Osteoblast (primary cell): ENCODE measurements at places on chromosomes 12 and 14. TPM values are rescaled to one million over a fixed set of nuclear protein-coding genes. Genes with fewer than 3 reads are reported as not detected.

- H3K27me3 ChIP-seq: no peaks in the 10 kb centered on the region
- no peak overlapping the region for H3K27ac ChIP-seq
- no peak for DNase-seq
- peaks cover 36% of the 10 kb centered on the region for H3K4me1 ChIP-seq
- no peaks in the 10 kb centered on the region for H3K36me3 ChIP-seq
Observed at GRCh38 chr14:92651758-92652406, 96.5 kb downstream of the LGMN start.

- no peaks in the 10 kb centered on the region for H3K27me3 ChIP-seq
- no peaks in the 10 kb centered on the region for H3K4me1 ChIP-seq
- H3K27ac ChIP-seq: no peak overlapping the region
- no peak overlapping the region for H3K4me3 ChIP-seq
- peak; percentile 62 for DNase-seq
Observed at GRCh38 chr14:103836976-103837725, 10.2 kb downstream of the PPP1R13B start.

The KRT72 gene
- total RNA-seq: not detected in 2 replicates

DNA sequence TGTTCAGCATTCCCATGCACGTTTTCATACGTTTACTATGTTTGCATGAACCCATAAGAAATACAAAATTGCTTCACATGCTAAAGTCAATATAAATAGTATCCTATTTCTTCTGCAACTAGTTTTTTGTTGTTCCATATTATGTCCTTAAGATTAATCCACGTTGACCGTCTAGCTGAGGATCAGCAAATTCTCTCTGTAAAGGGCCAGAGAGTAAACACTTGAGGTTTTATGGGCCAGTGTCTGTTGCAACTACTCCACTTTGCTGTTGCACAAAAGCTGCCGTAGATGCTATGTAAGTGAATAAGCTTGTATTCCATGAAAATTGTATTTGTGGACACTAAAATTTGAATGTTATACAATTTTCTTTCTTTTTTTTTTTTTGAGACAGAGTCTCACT, 21.1 kb upstream of the PITPNM2 start:
- no peak overlapping the region for H3K4me3 ChIP-seq
- H3K27me3 ChIP-seq: no peaks in the 10 kb centered on the region
- H3K27ac ChIP-seq: no peak overlapping the region
- H3K36me3 ChIP-seq: peaks cover 18% of the 10 kb centered on the region
- no peak for DNase-seq

GRCh38 chr14:61089126-61089750, 108.2 kb downstream of the SLC38A6 start:
- peaks cover 3% of the 10 kb centered on the region for H3K4me1 ChIP-seq
- no peaks in the 10 kb centered on the region for H3K36me3 ChIP-seq
- no peak for DNase-seq
- no peaks in the 10 kb centered on the region for H3K27me3 ChIP-seq
- H3K27ac ChIP-seq: no peak overlapping the region

The PRPF39 gene
- total RNA-seq: 35.1 and 35.9 TPM in 2 replicates

The MARCHF9 gene
- 0.59 and 0.72 TPM in 2 replicates for total RNA-seq

DNA sequence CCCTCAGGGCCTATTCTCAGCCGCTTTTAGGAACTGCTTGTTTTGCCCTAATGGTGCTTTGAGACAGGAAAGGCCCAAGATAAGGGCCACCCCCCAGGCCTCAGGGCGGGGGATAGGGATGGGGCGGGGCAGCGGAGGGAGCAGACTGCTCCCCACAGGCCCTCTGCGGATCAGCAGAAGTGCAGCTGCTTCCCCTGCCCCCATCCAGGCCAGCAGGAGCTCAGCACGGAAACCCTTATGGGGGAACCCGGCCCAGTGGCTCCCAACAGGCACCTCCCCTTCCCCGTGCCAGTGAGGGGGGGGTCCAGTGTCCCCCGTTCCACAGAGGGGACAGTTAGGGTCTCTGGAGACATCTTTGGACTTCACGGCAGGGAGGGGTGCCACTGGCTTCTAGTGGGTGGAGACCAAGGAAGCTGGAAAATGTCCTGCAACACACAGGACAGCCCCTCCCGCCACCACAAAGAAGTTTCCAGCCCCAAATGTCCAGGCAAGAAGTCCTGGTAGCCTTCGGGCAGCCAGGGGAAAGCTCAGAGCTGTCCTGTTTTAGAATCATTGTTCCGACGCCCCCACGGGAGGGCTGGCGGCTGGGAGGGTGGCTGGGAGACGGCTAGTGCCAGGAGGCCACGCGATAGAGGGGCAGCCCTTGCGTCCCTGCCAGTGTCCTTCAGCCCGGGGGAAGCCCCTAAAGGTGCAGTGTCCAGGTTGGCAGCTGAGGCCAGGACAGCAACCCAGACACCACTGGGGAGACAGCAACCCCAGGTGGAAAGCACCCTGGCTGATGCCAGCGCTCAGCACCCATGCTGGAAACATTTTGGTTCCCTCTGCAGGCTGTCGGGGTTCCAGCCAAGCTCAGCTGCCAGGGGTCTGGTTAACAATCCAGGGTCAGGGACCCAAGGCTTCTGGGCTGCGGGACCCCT, 10.4 kb upstream of the GPR132 start:
- H3K36me3 ChIP-seq: no peaks in the 10 kb centered on the region
- peaks cover 16% of the 10 kb centered on the region for H3K27me3 ChIP-seq
- no peaks in the 10 kb centered on the region for H3K4me1 ChIP-seq
- DNase-seq: peak; percentile 87

The SERPINA12 gene
- not detected in 2 replicates for total RNA-seq

DNA sequence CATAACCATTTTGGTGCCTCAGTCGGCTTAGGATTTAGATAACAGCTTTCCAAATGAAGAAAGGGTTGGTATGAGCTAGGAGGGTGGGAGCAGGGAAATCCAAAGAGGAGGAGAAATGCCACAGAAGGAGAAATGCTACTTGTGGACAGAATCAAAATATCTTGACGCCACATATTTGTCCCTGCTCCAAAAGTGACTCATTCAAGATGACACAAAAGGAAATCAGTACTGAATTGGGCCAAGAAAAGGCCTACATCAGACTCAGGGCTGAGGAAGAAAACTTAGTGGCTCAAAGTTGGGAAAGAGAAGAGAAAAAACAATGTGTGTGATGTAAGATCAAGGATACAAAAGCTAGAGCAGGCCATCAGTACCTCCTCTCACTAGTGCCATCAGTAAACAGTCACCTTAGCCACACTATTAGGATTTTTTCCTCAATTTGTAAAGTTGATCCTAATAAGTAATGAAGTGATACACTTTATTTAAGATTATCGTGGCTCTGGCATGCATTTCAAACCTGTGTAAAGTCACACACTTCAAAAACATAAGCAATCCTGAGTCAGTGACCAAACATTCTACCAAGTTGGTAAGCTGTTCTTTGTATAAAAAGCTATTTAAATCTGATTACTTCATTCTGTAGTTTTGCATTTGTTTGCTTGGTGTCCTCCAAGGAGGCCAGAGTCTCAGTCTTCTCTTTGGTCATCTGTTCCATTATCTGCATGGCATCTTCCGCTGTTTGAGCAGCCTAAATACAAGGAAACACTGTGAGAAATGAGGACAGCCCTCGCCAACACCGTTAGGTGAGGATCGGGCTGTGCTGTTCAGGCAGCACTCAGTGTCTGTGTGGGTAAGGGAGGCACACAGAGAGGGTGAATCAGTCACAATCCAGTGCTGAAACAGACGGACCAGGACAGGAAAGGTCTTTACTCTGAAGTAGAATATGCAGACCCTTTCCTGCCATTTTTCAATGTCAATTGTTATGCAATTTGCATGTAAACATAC, 52.6 kb upstream of the VPS33A start:
- no peak overlapping the region for H3K4me3 ChIP-seq
- H3K4me1 ChIP-seq: peaks cover 16% of the 10 kb centered on the region
- H3K36me3 ChIP-seq: peaks cover 41% of the 10 kb centered on the region
- peak overlapping the region; percentile 89 for H3K27ac ChIP-seq

The TRHDE gene
- total RNA-seq: under 0.01 and 0.59 TPM in 2 replicates

The AMN gene
- total RNA-seq: under 0.01 and 0.29 TPM in 2 replicates

The LRP1-AS gene
- total RNA-seq: not detected in 2 replicates

DNA sequence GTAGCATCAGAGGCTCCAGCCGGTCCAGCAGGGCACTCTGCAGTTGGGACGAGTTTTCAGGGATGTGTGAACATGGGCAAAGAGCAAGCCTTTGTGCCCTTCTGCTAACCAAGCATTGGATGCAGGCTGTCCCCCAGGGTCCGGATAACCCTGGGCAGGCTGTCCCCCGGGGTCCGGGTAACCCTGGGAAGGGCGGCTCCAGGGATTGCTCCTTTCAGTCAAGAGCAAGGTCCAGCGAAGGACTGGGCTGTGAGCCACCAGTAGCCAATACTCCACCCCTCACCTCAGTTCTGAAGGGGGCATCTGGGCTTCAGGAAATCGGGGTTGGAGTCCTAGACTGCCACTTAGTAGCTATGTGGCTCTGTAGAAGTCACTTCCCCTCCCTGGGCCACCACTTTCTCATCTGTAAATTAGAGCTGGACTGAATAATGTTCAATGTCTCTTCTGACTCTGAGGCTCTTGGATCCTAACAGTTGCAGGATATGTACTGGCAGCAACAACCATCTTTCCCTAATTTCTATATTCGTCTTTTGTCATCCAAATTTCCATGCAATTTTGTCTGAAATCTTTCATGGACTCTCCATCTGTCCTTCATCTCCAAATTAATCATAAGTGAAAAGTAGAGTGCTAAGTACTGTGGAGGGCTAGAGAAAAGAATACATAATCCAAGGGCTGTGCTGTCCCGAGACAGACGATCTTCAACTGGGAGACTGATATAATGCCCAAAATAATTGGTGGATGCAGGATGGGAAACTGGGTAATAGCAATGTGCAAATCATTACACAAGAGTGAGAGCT, 137.4 kb upstream of the NTF3 start:
- H3K4me1 ChIP-seq: no peaks in the 10 kb centered on the region
- no peaks in the 10 kb centered on the region for H3K27me3 ChIP-seq
- H3K36me3 ChIP-seq: no peaks in the 10 kb centered on the region
- no peak overlapping the region for H3K27ac ChIP-seq
- DNase-seq: no peak

The NKX2-1 gene
- total RNA-seq: not detected in 2 replicates

- H3K4me3 ChIP-seq: no peak overlapping the region
- no peak overlapping the region for H3K27ac ChIP-seq
- no peaks in the 10 kb centered on the region for H3K36me3 ChIP-seq
- no peak for DNase-seq
Observed at GRCh38 chr14:100498068-100498467, 89.1 kb downstream of the BEGAIN start.

DNA sequence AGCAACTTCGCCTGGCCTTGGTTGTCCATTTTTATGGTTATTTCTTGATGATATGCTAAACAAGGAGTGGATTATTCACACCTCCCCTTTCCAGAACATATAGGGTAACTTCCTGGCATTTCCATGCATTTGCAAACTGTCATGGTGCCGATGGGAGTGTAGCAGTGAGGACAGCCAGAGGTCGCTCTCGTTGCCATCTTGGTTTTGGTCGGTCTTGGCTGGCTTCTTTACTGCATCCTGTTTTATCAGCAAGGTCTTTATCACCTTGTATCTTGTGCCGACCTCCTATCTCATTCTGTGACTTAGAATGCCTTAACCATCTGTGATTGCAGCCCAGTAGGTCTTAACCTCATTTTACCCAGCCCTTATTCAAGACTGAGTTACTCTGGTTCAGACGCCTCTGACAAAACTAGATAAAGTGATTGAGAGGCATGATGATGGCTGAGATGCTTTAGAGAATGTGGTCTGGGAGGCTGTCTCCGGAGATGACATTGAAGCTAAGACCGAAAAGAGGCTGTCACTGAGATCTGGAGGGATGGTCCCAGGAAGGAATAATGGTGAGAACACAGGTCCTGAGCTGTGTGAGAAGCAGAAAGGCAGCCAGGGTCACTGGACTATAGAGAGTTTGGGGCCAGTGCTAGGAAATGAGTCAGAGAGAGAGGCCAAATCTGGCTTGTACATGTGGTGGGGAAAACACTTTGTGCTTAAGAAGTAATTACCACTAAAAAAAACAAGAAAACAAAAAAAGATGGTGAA, 2.9 kb downstream of the GLT1D1 start:
- no peaks in the 10 kb centered on the region for H3K36me3 ChIP-seq
- DNase-seq: no peak
- H3K4me1 ChIP-seq: no peaks in the 10 kb centered on the region
- H3K27ac ChIP-seq: no peak overlapping the region
- no peaks in the 10 kb centered on the region for H3K27me3 ChIP-seq
